ENCODE measurements at places on chromosomes 5 and 9.

DNA sequence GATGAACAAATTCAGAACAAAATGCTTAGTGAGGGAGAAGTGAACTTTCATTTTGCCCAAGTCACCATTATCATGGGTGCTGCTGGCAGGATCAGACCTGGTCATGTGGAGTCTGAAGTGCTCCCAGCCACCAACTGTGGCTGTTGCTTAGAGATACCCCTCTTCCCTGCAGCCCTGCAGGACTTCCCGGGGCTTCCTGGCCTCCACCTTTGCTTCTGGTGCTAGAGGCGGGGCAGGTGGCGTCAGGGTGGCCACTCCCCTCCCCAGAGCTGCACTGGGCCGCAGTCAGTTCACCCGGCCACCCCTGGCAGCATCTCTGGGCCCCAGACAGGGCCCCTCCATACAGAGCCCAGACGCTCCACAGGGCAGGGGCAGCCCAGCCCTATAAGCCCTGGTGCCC lies 30.0 kb upstream of the SLC12A7 start:
- H3K27ac ChIP-seq = no peak overlapping the region
- DNase-seq = no peak
- H3K36me3 ChIP-seq = no peaks in the 10 kb centered on the region

- no peaks in the 10 kb centered on the region for H3K36me3 ChIP-seq
- no peak overlapping the region for H3K4me3 ChIP-seq
- no peak overlapping the region for H3K27ac ChIP-seq
- no peaks in the 10 kb centered on the region for H3K4me1 ChIP-seq
Measured at GRCh38 chr9:124428751-124429529, 13.7 kb upstream of the PSMB7 start.

GRCh38 chr9:32672469-32672868 lies 37.0 kb upstream of the TAF1L start:
- DNase-seq = no peak
- H3K27me3 ChIP-seq = no peaks in the 10 kb centered on the region
- H3K27ac ChIP-seq = no peak overlapping the region
- H3K4me1 ChIP-seq = no peaks in the 10 kb centered on the region
- H3K4me3 ChIP-seq = no peak overlapping the region
- no peaks in the 10 kb centered on the region for H3K36me3 ChIP-seq

- no peaks in the 10 kb centered on the region for H3K4me1 ChIP-seq
- no peak for DNase-seq
Measured at GRCh38 chr5:122120493-122120892, 8.9 kb upstream of the ZNF474 start.

DNA sequence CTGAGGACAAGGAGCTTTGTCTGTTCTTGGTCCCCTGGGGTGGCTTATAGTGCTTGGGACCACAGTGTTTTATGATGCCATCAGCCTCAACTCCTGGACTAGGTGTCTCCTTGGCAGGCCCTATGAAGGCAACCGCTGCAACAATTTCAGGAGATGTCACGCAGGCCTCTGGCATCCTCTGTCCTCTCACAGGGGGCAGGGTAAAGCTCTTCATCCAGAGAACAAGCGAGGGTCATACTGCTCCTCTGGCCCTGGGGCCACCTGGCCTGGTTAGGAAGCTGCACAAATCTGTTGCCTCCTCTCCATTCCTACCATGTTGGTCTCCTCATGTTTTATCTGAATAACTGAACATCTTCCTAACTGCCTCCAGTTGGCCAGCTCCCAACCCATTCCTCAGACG lies 148.9 kb upstream of the SPEF2 start:
- H3K36me3 ChIP-seq = no peaks in the 10 kb centered on the region
- H3K4me1 ChIP-seq = no peaks in the 10 kb centered on the region
- H3K4me3 ChIP-seq = no peak overlapping the region
- no peaks in the 10 kb centered on the region for H3K27me3 ChIP-seq

DNA sequence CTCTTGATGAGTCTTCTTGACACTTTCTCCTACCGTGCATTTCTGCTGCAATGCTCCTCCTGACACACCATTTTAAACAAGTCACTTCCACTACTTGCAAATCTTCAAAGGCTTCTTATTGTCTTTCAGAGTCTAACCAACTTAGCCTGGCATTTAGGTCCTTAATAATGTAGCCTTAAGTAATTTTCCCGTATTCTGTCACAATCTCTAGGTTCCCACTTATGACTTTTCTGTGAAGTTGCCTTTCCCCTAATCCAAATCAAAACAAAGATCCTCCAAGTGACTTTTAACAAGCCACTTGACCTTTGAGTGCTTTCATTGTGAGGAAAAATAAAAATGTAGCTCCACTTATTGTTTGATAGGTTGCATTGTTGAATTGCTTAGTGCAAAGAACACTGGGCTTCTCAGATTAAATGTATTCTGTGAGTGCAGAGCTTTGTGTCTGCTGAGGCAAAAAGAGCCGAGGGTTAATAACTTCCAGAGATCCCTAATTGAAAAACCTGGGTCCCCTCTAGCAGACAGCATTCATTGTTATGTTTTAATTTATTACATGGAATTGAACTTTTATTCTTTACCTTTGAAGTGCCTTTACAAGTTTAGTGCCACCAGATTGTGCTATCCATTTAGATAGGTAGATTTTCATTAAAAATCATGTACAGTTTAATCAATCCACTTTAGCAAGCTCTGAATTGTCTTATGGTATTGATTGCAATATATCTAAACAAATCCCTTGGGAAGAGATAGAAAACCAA lies 341.7 kb upstream of the TYRP1 start:
- no peak overlapping the region for H3K4me3 ChIP-seq
- no peaks in the 10 kb centered on the region for H3K27me3 ChIP-seq
